ENCODE measurements at places on chromosomes 6 and 20.
A peak's percentile ranks its signal among the peaks of the same experiment; 100 is the strongest.

DNA sequence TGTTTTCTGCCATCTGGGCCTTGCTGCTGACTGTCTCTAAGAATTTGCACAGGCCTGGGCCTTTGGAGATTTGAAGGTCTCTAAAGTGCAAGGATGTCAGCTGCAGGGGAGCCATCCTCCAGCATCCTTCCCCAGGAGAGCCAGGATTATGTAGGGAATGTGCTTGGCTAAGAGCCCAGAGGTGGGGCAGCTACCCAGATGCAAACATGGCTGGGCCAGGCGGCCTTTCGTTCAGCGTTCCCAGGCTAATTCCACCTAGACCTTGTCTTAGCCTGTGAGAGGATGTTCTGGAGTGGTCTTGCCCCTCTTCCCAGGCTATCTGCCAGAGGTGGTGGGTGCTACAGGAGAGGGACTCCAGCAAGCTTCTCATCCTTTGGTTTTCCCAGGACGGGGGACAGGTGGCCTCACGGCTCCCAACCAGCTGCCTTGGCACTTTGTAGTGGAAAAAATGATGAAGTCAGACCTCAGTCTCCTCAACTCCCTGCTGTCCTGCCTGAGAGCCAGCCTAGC is 7.7 kb upstream of the PTGIS start:
- DNase-seq = no peak

GRCh38 chr6:52571099-52571755 is 5.6 kb downstream of the TRAM2 start:
- no peak for DNase-seq

DNA sequence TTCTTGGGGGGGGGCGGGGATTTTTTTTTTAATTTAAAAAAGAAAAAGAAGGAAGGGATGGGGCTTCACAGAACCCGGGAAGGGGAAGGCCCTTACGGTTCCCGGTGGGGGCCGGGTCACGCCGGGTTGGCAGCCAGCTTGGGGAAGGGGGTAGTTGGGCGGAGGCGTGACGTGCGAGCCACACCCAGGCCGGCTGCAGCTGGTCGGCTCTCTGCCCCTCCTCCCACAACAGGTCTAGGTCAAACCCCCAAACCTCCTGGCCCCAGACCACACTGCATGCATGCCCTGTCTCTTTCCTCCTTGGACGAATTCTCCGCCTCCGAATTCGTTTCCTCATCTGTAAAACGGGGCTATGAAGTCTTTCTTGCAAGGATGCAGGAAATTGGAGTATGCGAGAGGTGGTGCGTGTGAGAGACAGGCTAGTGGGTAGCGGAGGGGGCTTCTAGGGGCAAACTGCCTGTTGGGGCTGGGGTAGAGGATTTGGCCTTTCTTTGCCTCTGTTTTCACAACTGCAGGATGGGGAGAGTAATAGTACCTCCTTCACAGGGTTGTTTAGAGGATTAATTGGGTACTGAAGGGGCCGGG is 828 bp downstream of the HCK start:
- DNase-seq = no peak

DNA sequence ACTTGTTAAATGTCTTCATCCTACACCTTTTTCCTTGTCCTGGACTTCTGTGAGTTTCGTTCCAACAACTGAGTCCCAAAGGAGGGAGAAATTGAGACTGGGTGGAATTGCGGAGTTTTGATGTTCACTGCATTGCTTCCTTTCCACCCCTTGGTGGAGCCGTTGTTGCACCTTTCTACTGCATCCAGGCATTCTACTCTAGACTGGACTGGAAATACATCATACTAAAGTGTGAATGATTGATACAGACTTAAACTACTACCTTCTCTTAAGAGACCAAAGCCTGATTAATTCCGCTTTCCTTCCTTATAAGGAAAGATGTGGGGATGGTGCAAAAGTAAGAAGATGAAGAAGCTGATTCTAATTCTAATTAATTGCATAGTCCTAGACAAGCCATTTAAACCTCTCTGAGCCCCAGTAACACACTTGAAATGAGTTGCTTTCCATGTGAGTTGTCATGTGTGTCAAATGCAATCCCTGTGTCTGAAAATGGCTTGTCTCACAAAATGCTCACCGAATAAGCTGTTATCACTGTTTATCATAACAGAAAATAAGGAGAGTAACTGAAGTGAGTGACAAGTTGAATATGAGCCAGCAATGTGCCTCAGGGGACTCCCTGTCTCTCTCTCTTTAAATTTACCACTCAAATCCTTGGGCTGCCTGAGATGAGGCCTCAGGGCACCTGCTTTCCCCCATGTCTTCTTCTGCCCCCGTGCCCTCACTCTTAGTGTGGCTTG is 338.3 kb upstream of the CHD6 start:
- DNase-seq = no peak

DNA sequence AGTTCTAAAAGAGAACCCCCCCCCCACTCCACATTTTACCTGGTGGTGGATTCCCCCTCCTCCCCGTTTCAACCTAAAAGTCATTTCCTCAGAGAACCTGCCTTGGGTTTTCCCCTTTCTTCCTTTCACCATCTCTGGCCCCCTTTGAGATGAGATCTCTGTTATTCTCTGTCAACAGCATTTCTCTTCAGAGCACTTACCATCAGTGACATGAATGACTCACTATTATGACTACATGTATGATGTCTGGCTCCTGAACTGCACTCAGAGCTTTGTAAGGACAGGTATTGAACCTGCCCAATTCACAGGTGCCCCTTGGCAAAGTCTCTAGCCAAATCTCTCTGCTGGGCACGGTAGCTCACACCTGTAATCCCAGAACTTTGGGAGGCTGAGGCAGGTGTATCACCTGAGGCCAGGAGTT is 61.4 kb upstream of the JARID2 start:
- peak; percentile 5 for DNase-seq

DNA sequence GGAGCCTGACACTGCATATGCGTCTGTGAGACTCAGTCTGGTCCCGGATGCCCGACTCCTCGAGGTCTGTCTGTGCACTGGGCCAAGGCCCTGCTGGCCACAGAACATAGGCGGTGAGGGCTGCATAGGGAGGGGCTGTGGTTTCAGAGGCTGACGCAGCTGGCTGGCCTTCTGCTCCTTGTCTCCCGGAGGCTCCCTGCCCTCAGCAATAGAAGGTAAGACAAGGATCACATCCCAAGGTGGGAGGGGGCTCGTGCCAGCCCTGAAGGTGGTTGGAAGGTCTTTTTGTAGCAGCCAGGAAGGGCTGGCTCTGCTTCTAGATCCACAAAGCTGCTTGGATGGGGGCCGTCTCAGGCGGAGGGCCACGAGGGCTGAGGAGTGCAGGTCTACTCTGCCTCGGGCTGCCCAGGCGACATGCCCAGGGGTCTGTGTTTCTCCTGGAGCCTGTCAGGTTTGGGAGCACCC is 239.8 kb upstream of the SULF2 start:
- DNase-seq = no peak

Data from stimulated activated CD8-positive, alpha-beta memory T cell treated with anti-CD3 and anti-CD28 coated beads, Interleukin-12 subunit alpha, Interleukin-12 subunit beta, amount 100 ng/mL, for 4 hours (primary cell).